ENCODE measurements at places on chromosomes 7 and 10.

- no peak for DNase-seq
Observed at GRCh38 chr7:142111499-142111898, at the start of gene MGAM2. Gene MGAM2, plus strand, starts transcription at chr7:142111718. Its CDS starts 5,156 bp downstream, at chr7:142116874.

DNA sequence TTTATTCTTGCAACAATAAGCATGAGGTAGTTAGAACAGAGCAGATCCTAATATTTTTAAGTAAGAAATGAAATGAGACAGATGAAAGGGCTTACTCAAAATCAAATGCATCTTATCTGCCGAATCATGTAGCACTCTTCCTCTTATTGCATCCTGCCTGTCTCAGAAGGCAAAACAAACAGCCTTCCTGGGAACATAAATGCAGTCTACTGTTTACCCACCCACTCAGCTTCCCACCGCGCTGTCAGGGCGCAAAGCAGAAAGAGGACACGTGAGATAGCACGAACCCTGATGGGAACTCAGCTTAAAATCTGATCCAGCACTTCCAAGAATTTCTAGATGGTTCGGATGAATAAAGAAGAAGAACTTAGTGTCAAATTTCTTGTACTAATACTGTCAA is 114.4 kb upstream of the CDK1 start:
- no peak for DNase-seq

DNA sequence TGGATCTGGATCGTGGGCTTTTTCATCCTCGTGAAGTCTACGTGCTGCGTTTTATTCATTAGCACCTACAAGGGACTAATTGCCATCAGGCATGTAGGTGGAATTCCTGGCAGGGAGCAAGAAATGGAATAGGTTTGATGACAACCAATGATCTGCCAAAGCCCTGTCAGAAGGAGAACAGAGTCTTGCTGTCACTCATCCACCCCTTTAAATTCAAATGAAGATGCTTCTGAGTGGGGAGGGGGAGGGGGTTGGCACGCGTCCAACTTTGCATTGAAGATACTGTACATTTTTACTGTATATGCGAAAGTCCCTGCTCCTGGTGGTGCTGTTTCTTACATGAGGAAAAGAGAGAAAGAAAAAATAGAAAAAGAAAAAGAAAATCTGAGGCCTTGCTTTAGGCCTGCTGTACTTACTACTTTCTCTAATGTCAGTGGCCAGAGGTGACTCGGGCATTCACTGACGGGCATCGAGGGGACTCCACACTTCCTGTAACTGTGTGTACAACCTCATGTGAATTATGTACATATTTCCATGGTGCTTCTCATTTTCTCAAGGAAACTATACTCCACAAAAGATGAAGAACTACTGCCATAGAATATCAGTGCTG is 569.1 kb downstream of the INHBA start:
- peak; percentile 6 for DNase-seq

DNA sequence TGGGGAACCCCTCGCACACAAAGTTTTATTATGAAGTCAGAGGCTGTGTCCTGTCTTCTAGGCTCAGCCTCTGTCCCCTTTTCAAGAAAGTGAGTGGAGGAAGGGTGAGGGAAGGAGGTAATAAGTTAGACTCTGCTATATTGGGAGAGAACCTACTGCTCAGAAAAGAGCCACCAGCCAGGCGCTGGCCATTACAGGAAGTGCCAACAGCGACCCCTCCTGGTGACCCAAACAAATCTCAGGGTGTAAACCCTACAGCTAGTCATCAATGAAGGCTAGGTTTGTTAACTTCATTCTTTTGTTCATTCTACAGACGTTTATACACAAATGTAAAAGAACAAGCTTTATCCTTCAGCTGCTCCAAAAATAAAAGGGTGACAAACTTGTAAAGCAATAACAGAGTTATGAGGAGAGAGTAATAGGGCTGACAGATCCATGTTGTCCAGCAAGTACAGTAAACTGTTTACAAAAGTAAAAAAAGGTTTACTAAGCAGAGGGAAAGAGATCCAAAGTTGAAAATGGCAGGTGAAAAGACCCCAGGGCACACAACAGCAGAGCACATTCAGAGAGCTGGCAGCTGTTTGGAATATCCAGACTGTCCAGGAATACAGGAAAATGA is 82.7 kb downstream of the FAM204A start:
- DNase-seq: peak; percentile 4

DNA sequence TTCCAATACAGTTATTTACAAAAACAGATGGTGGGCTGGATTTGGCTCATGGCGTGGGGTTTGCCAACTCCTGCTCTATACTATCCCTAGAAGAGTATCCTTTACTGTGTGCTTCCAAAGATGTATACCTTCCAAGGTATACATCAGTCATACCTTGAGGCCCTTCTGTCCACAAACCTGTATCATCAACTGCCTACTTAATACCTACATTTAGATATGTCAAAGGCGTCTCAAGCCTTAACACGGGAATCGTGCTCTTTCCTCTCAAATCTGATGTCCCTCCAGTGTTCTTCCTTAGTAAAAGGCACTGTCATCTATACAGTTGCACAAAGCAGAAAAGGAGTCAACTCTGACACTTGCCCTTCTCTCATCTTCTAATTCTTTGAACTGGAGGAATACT is 36.9 kb downstream of the NAMPT start:
- DNase-seq: no peak

GRCh38 chr10:131266936-131267813 is 44.3 kb downstream of the TCERG1L start:
- DNase-seq: no peak

All from KG1 (cell line).